ENCODE measurements at places on chromosomes 7 and 10.

- DNase-seq: no peak
These were observed 1119.8 kb upstream of the LRRTM3 start for GRCh38 chr10:65805993-65806392.

DNA sequence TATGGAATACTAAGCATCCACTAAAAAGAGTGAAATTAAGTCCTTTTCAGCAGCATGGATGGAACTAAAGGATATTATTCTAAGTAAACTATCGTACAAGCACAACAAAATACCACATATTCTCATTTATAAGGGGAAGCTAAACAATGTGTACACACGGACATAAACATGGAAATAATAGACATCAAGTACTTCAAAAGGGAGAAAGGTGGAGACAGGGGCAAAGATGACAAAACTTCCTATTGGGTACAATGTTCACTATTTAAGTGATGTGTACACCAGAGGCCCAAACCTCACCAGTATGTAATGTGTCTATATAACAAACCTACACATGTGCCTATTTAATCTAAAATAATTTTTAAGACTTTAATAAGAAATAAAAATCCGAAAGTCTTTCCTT, 2.2 kb upstream of the AKR1C4 start:
- no peak for DNase-seq

DNA sequence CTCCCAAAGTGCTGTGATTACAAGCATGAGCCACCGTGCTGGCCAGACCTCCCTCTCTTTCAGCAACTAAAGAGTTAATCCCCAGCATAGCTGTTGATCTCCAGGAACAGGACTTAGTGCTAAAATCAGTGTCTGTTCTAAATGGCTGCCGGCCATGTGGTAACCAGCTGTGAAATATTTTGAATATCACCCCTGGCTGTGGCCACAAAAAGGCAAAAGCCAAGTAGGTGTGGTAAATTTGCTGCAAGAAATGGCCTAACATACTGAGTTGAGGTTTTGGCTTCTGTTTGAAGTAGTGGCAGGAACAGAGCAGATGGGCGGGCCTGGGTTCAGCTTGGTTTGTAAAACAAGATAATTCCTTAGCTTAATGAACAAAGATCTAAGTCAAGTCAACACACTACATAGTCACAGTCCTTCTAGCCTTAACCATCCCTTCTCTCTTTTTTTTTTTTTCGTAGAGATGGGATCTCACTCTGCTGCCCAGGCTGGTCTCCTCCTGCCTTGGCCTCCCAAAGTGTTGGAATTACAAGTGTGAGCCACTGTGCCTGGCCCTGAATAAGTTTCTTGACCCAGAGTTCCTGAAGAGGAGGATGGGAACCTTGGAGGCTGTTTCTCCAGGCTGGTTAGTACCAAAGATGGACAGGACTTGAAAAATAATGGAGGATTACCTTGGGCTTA, 22.7 kb upstream of the AGFG2 start:
- peak; percentile 50 for DNase-seq

DNA sequence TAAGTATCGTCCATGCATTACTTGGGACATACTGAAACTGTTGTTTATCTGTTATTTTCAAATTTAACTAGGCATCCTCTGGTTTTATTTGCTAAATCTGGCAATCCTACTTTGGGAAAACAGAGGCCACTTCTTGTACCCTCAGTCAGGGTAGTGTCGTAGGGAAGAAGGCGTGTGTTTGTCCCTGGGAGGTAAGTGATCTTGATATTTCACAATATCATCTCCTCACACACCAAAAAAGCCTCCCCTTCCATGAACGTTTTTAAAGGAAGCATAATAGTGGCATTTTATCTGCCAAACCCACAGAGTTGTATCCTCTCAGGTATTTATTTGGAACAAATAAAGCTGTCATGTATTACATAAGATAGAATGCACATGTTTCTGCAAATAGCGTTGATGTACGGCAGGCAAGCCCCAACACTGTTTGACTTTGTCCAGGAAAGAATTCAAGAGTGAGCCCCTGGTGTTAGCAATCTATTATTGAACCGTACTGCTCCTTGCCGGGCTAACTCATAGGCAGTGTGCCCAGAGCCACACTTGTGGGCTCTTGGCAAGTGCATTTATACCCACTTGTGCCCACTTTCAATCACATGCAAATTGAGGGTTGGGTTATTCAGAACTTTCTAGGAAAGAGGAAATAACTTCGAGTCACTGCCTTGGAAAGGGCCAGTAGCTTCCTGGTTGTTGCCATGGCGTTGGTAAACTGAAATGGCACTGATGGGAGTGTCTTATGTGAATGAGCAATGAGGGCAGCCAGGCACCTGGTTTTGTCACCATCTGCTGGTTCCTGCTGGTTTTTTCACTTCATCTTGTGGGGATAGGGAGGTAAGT, 266.0 kb downstream of the USP6NL start:
- DNase-seq: no peak

DNA sequence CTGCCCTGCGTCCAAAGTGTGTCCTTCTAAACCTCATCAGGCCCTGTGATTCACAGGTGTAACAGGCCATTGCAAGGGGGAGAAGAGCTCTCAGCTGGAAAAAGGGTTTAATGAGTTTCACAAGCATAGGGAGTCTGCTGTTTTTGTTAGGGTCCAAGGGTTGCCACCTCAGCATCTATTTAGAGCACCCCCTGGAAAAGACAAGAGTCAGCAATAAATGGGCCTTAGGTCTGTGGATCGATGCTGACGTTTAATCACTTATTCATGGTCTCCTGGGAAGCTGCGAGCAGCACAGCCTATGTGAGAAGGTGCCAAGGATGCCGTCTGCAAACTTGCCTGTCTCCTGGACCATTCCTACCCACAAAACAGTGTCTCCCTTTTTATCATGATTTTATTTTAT, 78.4 kb upstream of the BAIAP2L1 start:
- DNase-seq: no peak

- no peak for DNase-seq
These were observed 67.7 kb downstream of the TRIM24 start for GRCh38 chr7:138527746-138528223.

GRCh38 chr7:13850185-13850752, 139.2 kb downstream of the ETV1 start:
- peak; percentile 18 for DNase-seq

DNA sequence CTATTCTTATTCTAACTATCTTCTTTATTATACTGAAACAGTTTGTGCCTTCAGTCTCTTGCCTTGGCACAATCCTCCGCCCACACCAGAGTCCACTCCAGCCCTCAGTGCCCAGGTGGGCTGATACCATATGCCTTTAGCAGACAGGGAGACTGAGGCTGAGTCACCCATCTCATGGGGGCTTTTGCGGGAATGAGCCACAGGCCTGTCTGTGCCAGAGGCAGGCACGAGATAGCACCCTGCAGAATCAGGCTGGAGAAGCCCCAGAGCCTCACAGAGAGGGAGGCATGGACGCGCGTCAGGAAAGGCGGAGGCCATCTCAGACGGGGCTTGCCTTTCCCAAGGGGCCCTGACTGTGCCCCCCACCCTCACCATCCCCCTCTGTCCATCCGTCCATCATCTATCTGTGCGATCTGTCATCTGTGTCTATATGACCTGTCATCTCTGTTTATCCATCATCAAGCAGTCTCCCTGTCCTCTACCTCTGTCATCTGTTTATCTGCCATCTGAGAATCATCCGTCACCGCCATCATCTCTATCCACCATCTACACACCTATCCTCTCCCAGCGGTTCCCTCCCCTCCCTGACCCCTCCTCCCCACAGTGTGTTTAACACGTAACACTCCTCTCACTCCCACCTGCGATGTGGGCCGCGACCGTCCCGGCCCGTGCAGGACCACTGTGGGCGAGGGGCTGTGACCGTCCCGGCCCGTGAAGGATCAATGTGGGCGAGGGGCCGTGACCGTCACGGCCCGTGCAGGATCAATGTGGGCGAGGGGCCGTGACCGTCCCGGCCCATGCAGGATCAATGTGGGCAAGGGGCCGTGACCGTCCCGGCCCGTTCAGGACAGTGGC, 7.3 kb upstream of the ADAP1 start:
- no peak for DNase-seq

DNA sequence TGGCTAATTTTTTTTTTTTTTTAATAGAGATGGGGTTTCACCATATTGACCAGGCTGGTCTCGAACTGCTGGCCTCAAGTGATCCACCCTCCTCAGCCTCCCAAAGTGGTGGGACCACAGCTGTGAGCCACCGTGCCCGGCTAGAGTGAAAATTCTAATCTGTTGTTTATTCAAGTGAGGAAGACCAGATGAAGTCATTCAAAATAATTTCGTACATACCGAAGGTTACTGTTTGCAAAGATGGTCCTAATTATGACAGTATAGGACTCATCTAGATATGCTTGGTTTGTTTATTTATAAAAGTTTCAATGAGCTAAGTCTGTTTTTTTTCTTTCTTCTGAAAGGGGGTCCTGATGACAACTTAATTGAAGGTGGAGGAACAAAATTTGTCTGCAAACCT, 376.8 kb downstream of the EXOC4 start:
- no peak for DNase-seq

GRCh38 chr10:305034-305433, 169.8 kb downstream of the ZMYND11 start:
- DNase-seq: no peak

- DNase-seq: no peak
These were observed 160.0 kb upstream of the SHH start for GRCh38 chr7:155972247-155972646.

GRCh38 chr7:106216517-106216922, 68.3 kb downstream of the NAMPT start:
- DNase-seq: no peak

GRCh38 chr7:39621784-39622411, 1.5 kb upstream of the RALA start:
- no peak for DNase-seq

- no peak for DNase-seq
These were observed 326.2 kb upstream of the AUTS2 start for GRCh38 chr7:69272101-69272500.

DNA sequence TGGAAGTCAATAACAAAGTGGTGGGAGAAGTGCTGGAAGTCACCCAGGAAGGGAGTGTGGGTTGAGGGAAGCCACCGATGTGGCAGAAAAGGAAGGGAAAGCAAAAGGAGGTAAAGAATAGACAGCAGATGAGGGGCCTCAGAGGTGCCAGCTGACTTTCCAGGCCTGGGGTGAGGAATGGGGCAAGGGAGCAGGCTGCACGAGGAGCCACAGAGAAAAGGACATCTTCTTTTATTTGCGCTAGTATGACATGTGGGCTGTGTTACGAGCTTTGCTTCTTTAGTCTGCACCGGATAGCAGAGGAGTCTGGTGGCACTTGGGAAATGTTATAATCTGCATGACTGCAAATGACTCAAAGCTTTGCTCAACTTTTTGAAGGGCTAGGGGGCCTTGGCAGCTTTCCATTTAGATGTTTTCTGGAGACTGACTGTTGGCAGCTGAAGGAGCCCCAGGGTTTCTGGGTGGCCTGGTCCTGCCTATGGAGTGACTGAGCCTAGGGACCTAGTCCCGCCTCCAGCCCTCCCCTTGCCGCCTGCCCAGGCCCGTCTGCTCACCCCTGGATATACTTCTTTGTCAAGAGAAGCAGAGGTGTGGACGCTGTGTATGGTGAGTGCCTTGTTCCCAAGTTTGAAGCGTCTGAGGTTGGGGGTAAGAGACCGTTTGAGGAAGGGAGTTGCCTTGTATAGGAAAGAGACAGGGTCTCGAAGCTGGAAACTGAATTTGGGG, 5.1 kb downstream of the PRXL2A start:
- DNase-seq: no peak

DNA sequence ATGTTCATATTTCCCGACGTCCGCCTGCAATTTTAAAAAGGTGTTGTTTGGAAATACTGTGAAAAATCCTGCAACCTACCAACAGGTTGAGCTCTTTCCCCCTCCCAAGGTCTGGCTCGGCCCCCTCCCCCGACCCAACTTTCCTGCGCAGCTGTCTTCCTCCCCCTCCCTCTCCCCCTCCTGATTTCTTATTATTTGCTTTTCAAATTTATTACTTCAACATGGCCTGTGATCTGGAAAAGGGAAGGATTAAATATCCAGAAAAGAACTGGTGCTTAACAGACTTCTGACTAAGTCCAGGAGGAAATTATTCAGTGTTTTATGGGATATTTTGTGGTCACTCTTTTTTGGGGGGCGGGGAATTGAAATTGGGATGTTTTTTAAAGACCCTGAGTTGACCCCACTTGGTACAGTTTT, 2.4 kb downstream of the ARID5B start:
- no peak for DNase-seq

DNA sequence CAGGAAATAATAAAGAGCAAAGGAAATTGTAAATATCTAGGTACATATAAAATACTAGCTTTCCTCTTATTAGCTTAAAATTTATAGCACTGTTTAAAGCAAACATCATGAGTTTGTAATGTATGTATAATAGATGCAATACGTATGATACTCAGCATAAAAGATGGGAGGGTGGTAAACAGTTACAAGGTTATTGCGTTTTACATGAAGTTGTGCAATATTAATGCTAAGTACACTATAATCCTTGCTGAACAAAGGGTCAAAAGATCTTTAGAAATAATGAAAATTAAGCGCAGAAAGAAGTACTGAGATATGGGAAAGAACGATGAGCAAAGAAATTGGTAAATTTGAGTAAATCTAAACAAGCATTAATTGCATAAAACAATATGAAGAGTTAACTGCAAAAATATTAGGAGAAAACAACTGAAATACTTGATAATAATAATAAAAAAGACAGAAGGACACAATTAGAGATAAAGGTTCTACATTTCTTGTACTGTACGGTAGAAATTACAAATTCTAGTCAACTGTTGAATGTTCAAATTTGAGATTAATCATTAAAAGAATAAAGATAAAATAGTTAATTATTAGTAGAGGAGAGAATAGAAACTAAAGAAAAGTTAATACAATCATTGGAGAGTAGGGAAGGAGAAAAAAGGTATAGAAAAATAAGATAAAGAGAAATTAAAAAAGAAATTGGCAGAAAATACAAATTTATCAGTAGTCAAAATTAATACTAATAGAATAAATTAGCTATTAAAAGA, 17.9 kb downstream of the C10orf67 start:
- no peak for DNase-seq

DNA sequence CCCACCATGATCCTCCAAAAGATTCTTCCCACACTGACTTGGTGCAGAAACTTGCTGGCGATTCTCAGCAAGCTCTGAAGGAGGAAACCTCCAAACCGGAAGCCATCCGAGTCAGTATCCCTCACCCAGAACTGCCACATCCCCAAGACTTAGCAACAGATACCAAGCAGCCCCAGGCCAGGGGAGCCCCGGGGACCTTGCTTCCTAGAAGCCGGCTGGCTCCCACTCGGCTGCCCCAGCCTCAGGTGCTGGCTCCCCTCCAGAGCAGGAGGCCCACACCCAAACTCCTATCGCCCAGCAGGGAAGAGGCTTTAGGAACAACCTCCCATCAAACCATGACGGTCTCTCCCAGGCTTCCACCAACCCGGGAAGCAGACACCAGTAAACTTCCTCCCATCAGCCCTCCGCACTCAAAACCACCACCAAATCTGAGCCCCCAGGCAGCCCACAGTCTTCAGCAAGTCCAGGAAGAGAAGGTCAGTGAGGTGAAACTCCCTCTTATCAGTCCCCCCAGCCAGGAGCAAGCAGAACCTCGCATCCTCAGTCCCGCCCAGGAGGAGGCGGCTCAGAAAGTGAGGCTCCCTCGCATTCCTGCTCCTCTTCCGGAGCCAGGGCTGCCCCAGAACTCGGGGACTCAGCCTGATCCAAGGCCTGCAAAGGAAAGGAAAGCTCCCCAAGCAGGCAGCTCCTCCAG, 82.3 kb downstream of the LRGUK start:
- DNase-seq: no peak

- no peak for DNase-seq
These were observed 884 bp upstream of the SAP25 start for GRCh38 chr7:100574362-100575205.

- no peak for DNase-seq
These were observed 365.1 kb downstream of the WDR11 start for GRCh38 chr10:121216295-121216694.

GRCh38 chr7:121872831-121873288, at the start of gene PTPRZ1:
Gene PTPRZ1, plus strand, starts transcription at chr7:121873161. Its CDS starts 339 bp downstream, at chr7:121873500.
- no peak for DNase-seq

All from activated T-cell treated with anti-CD3 and anti-CD28 coated beads, Interleukin-2, amount 50 U/mL, for 1 hour (primary cell).